CD4-positive, alpha-beta T cell treated with Interleukin-17A for 1 hour (primary cell): ENCODE measurements at places on chromosomes 7 and 10.

GRCh38 chr10:94320285-94320914 lies 42.3 kb downstream of the NOC3L start:
- DNase-seq = peak; percentile 63

GRCh38 chr7:121278120-121279021 lies 50.4 kb upstream of the WNT16 start:
- DNase-seq = no peak

DNA sequence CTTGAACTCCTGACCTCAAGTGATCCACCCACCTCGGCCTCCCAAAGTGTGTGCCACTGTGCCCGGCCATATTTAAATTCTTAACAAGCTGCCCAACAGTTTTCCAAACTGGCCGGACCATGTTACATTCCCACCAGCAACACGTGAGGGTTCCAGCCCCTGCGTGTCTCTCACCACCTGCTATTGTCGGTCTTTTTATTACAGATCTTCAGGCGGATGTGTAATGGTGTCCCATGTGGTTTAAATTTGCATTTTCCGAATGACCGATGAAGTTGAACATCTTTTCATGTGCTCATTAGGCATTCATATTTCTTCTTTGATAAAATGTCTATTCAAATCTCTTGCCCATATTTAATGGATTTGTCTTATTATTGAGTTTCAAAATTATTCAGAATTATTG lies 11.5 kb downstream of the ELFN1 start:
- DNase-seq = no peak

DNA sequence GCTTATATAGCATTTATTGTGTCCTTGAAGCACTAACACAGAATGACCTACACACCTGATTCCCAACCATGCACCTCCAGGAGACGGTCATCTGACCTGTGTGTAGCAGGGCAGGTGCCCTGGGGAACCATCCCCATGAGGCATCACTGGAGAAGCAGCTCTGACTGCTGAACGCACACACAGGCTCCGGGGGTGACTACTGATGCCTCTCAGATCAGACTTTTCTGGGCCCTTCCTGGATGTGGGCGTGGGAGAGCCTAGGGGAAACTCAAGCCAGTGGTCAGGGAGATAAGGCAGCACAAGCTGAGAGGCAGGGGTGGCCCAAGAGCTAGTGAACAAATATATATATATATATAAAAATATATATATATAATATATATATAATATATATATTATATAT lies 37.6 kb downstream of the CPXM2 start:
- no peak for DNase-seq

GRCh38 chr10:119483001-119483400 lies 59.5 kb downstream of the RGS10 start:
- no peak for DNase-seq

DNA sequence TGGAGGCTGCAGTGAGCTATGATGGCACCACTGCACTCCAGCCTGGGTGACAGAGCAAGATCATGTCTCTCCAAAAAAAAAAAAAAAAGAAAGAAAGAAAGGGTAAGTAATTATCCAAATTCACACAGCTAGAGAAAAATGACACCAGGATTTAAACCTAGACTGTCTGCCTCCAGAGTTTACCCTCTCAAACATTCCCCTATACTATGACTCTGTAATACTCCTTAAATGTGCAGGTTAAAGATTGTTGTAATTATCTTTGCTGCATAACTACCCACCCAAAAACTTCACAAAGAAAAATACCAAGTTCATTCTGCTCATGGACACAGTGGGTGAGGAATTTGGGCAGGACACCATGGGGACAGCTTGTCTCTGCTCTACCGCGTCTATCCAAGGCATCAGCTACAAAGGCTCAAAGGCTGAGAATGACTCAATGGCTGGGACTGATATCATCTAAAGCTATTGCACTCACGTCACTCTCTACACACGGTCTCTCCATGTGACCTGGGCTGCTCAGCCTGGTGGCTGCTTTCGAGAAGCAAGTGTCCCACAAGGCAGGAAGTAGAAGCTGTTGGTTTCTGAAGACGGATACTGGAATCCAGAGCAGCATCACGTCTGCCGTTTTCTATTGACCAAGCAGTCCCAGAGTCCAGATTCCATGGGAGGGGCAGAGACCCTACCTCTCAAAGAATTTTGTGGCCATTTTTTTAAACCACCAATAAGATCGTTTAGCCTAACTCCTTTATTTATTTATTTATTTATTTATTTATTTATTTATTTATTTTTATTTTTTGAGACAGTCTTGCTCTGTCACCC lies 185.7 kb upstream of the AUTS2 start:
- peak; percentile 1 for DNase-seq

DNA sequence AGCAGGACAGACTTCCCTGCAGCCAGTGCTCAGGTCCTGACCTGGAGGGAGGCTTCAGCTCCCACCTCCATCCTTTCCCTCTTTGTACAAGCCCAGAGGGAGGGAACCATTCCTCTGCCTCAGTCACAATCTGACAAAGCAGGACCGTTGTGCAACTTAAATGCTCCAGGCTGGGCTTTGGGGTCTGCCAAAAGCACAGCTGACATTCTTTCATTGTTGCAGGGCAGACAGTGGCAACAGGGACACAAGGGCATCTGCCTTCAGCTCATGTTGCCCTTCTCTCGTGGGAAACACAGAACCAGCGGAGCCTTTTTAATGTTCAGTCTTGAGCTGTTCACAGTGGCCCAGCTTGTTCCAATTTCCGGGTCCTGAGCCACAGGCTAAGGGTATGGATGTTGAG lies 155.7 kb upstream of the TNS3 start:
- DNase-seq = no peak

DNA sequence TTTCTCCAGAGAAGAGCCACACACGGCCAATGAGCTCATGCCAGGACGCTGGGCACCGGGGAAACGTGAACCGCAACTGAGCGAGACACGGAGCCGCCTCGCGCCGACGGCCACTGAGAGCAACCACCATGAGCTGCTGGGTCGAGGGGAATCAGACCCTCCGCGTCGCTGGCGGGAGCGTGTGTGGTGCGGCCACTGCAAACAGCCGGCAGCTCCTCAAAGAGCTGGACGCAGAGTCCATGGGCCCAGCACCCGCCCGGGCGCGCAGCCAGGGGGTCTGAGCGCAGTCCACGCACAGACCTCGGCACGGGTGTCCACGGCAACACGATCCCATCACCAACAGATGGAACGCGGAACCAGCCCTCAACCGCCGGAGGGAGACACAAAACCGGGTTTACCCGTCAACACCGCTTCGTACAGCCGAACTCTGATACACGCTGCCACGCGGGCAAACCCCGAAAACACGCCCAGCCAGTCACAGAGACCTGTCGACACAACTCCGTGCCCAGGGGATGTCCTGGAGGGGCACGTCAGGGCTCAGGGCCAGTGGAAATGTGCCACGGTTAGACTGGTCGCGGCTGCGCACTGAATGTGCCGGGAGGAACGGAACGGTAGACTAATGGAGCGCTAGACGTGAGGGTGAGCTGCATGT lies 147.1 kb downstream of the ELFN1 start:
- no peak for DNase-seq

DNA sequence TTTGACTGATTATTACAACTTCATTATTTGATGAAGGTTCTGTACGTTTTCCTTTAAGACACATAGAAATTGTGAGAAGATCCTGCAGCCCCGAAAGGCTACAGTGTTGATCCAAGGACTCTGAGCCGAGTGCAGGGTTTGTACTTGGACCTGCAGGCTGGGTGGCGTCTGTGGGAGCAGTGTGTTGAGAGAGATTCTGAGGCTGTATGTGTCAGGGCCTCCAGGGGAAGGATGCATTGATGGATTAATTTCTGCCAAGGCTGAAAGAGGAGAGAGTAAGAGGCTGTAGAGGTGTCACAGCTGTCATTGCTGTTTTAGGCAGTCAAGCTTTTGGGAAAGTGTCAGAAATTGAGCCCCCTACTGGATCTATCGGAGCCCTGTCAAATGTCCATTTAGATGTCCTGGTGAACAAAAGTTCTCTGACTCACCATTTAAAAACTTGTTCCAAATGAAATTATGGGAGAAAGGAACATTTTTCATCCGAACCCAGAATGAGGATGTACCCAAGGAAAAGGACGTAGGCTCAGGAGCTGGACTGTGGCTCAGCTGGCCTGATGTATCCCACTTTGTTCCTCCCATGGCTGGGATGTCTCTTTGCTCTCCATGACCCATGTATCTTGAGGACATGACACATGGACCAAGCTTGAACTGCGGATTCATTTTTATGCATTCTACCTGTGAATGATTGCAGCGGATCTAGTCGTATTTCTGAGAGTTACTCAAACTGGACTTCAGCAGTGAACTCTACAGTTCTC lies 102.2 kb downstream of the TCF7L2 start:
- no peak for DNase-seq

DNA sequence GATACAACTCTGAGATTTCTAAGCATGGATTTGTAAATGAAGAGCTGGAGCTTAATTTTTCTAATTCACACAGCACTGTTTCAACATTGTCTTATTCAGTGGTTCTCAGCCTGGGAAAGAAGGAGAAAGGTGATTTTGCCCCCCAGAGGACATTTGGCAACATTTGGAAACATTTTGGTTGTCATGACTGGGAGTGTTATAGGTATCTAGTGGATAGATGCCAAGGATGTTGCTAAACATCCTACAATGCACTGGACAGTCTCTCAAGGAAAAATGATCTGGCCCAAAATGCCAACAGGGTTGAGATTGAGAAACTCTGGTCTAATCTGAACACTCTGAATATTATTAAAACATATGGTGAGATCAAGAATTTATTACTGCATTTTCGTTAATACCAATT lies 3.8 kb upstream of the CAV2 start:
- no peak for DNase-seq

DNA sequence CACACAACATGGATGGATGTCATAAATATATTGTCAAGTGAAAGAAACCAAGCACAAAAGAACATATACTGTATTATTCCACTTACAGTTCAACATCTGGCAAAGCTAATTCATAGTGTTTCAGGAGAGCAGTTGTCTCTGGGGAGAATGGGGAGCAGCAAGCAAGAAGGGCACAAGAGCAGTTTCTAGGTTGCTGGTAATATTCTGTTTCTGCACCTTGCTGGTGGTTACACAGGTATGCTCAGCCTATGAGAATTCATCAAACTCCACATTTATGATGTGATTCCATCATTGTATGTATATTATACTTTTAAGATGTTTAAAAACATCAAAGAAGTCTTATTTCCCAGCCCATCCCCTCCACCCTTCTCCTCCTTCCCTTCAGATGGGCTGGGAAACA lies 18.1 kb upstream of the PALS2 start:
- no peak for DNase-seq

DNA sequence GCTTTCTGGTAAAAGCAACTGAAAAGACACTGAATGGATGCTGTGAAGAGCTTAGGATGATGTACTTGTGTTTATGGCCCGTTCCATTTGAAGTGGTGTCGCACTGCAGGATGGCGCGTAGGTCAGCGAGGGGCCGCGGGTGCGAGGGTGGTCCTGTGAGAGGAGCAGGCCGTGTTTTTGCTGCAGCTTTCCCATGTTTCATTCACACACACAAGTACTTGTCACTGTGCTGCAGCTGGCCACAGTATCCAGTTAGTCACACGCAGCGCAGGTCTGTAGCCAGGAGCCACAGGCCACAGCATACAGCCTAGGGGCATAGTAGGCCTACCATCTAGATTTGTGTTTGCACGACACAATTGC lies 23.2 kb downstream of the WIPI2 start:
- DNase-seq = no peak

DNA sequence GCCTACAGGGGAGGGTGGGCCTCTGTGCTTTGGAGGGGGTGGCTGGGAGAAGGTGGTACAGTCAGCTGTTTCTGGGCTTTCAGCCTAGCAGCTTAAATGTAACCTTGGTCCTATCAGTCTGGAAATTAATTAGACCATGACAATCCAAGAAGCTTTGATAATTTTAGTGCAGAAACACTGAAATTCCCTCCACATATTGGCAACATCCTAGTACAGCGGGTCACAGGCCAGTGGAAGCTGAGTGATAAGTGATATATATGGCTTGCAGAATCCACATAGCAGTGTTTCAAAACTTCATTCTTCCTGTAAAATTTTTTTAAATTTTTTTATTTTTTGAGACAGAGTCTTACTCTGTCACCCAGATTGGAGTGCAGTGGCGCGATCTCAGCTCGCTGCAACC lies 212.6 kb downstream of the TYW1 start:
- DNase-seq = no peak

DNA sequence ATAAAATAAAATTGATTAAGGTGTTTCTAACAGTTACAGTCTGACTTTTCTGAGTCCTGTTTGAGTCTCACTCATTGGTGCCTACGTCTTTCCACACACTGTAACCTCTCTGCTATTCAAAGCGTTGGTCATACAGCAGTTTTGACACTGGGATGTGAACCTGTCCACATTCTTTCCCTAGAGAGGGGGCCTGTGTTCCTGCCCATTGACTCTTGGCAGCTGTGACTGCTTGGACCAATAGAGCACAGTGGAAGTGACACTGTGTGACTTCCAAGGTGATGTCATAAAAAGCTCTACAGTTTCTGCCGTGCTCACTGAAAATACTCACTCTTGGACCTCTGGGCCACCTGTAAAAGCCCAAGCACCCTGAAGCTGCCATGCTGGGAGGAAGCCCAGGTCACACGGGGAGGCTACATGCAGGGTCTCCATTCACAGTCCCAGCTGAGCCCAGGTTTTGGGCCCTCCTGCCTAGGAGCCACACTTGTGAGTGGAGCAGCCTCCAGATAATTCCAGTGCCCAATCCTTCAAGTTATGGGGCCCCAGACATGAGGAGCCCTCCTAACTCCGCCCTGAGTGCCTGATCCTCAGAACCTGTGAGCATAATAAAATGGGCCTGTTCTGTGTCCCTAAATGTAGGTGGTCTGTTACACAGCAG lies 704 bp upstream of the ANTXRL start:
- DNase-seq = no peak

DNA sequence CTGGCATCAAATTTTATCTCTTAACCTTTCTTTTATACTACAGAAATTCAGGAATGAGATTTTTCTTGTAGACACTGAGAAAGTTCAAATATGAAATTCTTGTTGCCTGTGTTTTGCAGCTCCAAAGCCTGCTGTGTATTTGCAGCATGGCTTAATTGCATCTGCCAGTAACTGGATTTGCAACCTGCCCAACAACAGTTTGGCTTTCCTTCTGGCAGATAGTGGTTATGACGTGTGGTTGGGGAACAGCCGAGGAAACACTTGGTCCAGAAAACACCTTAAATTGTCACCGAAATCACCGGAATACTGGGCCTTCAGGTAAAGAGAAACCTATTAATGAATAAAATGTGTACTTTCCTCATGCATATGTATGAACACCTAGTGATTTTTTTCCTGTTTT lies 24.8 kb downstream of the LIPK start:
- DNase-seq = no peak

DNA sequence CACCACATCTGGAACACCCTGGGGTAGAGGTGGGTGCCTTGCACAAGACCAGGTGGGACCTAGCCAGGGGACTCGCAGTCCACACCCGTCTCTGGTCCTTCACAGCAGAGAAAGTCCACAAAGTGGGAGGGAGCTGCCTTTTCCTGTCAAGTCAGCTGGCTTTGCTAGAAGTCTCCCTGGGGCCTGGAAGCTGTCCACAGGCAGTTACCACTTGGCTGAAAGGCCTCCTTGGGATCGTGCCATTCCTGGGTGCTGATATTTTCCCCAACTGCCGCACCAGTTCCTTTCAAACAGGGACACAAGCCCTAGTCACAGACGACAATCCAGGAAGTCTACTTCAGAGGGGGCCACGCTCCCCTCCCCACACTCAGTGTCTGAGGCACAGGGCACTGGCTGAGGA lies 75.4 kb downstream of the AFAP1L2 start:
- DNase-seq = no peak
